ENCODE measurements at places on chromosomes 7 and 10.

- DNase-seq, result no peak
These were observed 32.5 kb downstream of the CBX3 start for GRCh38 chr7:26233902-26234511.

- peak; percentile 41 for DNase-seq
These were observed 40.1 kb upstream of the AKR1C2 start for GRCh38 chr10:5043716-5044115.

GRCh38 chr7:40525764-40526163 lies 391.0 kb downstream of the SUGCT start:
- no peak for DNase-seq

- no peak for DNase-seq
These were observed 66.4 kb upstream of the ZNF438 start for GRCh38 chr10:31098046-31098445.

GRCh38 chr10:43407148-43407575 lies 1.8 kb downstream of the HNRNPF start:
- DNase-seq, result no peak

DNA sequence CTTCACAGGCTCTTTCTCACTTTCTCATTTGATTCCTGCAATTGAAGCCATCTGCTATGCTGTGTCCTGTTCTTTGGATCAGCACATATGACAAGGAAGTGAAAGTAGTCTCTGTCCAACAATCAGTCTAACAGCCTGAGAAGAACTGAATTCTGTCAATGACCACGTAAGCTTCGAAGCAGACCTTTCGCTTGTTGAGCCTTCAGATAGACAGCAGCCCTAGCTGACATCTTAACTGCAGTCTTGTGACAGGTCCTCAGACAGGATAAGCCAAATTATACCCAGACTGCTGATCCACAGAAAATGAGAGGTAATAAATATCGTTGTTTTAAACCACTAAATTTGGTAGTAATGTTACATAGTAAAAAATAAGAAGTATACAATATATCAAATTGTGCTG lies 691.0 kb upstream of the LRRTM3 start:
- DNase-seq, result no peak

GRCh38 chr7:157596471-157596870 lies 259.7 kb downstream of the DNAJB6 start:
- no peak for DNase-seq

DNA sequence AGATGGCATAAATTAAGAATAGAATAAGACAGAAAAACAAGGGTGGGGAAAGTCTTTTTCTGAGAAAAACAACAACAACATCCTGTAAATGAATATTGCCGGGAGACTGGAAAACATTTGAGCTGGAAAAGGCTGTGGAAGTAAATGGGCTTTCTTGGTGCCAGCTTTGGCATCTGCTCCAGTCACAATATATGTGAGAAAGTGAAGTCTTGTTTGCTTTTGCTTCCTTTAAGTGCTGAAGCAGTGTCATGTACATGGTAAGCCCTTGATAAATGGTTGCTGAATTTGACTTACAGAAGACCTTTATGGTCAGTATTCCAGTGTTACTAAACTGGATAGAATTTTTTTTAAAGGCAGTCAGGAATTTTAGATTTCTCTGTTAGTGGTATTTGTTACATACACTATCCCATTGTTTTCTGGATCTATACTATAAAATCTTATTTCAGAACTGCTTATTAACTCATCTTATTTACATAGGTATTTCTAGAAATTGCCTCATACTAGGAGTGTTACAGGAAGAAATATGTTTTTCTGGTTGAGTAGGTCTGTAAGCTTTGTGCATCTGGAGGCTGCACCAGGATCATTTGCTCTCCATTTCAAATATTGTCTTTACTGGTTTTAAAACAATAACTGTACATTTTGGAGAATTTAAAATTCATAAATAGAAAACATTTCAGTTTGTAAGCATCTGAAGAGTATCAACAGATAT lies 201.7 kb upstream of the FOXP2 start:
- DNase-seq, result no peak
